Stimulated activated CD4-positive, alpha-beta T cell treated with anti-CD3 and anti-CD28 coated beads, Interleukin-4, amount 100 ng/mL, for 24 hours (primary cell): ENCODE measurements at places on chromosomes 6 and 20.

GRCh38 chr6:106085984-106086813, at the start of gene PRDM1:
Gene PRDM1, plus strand, starts transcription at chr6:106086336. Its CDS starts 218 bp downstream, at chr6:106086554.
- peak; percentile 75 for DNase-seq

- no peak for DNase-seq
These were observed 12.7 kb upstream of the EFHC1 start for GRCh38 chr6:52407467-52407866.

- no peak for DNase-seq
These were observed 35.8 kb upstream of the TMEM14A start for GRCh38 chr6:52635049-52635577.

- no peak for DNase-seq
These were observed 1.6 kb downstream of the TPBG start for GRCh38 chr6:82365016-82365795.
